Amniotic epithelial cell (primary cell): ENCODE measurements at places on chromosomes 12 and 14.

DNA sequence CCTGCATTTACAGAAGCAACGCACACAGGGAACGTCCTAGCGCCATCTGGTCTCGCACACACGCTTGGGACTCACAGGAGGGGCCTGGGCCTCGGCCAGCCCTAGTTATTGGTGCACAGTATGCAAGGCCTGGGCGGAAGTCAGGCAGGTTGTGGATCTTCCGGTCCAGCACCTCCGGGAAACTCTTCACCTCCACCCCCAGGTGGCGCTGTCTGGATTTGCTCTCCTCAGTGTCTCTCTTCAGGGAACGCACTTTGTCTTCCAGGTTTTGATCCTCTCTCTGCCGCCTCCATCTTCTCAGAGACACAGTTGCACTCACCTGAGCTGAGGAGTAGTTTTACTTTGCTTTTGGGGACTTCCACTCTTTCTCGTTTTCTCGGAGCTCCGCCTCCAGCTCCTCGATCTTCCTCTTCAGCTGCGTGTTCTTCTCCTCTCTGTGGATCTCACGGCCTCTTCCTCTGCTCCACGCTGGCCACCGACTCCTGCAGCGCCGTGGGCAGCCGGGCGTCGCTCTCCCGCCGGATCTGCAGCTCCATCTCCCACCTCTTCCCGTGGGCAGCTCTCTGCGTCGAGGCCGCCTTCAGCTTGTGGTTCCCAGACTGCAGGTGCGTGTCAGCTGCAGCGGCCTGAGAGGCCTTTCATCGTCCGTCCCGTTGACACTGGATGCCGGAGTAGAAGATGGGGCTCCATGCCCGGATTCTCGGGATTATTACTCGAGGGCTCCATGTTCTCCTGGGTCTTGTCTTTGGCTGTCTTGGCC lies 933.8 kb downstream of the TMEM121 start:
- no peak for DNase-seq

DNA sequence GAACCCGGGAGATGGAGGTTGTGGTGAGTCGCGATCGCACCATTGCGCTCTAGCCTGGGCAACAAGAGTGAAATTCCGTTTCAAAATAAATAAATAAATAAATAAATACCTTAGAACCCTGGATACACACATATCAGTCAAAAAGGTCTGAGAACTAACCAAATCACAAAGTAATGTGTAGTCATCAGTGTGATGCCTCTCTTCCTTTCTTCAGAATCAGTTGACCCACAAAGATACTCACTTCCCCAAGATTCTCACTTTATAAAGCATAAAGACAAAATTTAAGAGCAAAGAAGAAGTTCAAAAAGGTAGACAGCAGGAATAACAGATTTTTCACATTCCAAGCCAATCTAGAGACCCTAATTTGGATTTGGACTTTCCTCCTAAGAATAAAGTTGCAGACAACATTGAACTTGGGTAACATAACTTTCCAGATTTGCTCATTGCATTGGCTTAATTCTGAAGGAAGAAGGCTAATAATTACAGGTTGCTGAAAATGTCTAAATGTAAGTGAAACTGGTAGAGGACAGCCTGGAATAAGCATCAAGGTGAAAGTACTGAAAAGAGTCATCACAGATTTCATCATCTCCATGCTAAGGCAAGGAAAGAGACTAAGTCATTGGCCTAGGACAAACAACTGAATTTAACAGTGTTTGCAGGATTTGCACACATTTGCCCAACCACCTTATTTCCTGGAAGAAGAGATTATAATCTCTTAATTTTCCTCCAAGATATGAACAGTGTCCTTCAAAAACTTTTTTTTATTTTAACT lies 17.4 kb downstream of the TMED10 start:
- DNase-seq: peak; percentile 64

DNA sequence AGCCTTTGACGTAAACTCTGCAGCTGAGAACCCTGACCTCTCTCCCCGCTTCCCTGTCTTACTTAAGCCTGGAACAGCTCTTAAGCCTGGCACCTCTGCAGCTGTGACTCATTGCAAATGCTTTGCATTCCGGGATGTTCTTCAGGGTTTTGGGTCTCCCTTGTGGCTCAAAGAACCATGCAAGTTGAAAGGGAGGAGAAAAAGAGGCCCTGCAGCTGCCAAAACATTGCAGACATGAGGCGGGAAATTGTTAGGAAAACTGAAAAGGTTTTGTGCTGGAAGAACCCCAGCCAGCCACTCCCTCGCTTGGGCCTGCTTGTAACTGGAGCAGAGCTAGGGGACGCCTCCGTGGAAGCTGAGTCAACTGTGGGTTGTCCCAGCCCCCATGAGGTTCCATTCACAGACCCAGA lies 60.2 kb upstream of the FERMT2 start:
- DNase-seq: peak; percentile 98

GRCh38 chr12:65460063-65460462 lies 181.6 kb downstream of the MSRB3 start:
- no peak for DNase-seq

GRCh38 chr12:66159123-66159522 lies 10.7 kb downstream of the TMBIM4 start:
- no peak for DNase-seq

DNA sequence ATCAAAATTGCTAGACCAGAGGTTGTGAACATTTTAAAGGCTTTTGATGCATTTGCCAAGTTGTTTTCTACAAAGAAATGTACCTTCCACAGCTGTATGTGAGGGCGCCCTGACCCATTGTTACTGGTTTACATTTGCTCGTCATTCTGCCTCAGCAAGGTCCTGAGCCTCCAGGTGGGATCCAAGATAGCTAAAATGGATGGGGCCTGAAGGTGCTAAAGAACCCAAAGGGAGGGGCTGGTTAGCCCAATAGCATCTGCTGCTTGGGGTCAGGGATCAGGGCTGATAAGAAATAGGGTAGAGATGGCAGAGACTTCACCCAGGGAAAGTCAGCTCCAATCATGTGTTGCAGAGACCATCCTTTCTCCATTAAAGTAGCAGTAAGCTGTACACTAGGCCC lies 43.1 kb downstream of the GALNT16 start:
- DNase-seq: no peak

DNA sequence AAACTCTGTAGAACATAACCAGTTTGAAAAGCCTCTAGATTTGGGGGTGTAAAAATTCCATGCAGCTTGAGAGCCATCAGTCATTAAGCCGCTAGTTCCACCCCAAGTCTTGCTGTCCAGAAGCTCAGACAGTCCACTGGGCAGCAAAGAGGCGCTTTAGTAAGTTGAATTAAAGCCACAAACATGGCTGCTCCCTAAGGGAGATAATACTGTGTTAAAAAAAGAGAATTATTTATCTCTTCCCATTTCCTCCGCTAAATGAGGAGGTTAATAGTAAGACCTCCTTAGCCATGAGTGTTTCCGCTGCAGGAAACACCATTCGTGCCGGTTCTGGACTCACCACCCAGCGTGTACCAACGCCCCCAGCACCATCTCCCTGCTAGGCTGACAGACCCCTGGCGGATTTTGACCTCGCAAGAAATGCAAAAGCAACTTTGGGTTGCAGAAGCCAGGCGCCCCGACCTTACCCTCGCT lies 536 bp downstream of the TM7SF3 start:
- DNase-seq: peak; percentile 41

DNA sequence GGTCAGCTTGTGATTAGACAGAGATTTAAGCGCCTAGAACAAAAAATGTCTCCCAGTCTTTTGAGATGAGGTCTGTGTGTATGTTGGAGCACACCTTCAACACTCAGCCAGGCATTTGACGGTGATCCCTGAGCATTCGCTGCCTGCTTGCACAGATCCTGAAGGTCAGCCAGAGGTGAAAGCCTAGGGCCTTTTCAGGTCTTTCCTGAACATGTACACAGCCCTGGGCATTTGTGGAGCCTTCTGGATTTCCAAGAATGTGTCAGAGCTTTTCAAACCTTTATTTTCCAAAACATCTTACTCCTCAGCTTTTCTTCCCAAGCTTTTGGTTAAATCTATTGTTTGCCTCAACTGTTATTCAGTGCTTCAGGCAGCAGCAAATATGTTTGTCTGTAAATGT lies 59.1 kb upstream of the AMN start:
- no peak for DNase-seq

GRCh38 chr12:22609501-22609900 lies 15.5 kb upstream of the ETNK1 start:
- DNase-seq: no peak

DNA sequence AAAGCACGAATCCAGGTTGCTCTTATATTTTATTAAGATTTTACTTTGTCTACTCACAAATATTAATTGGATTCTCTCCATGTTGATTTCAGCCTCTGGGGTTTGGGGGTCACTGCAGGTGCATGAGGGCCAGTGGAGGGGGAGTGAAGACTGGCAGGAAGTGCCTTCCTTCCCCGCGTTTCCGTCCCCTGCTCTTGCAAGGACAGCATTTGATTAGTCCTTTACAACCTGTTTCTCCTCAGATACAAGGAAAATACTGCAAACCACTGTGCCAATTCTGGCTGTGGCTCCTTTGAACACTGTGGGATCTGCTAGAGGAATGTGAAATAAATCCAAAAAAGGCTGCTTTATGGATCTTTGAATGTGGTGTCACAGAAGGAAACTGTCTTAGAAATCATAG lies 291.8 kb downstream of the ETNK1 start:
- DNase-seq: no peak

DNA sequence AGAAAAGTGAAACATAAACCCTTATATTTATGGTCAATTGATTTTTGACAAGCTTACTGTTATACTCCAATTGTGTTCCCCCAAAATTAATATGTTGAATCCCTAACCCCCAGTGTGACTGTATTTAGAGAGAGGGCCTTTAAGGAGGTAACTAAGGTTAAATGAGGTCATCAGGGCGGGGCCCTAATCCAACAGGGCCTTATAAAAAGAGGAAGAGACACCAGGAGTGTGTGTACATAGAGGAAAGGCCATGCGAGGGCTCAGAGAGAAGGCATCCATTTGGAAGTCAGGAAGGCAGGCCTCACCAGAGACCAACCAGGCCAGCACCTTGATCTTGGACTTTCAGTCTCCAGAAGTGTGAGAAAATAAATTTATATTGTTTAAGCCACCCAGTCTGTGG lies 6.5 kb upstream of the VTI1B start:
- no peak for DNase-seq

DNA sequence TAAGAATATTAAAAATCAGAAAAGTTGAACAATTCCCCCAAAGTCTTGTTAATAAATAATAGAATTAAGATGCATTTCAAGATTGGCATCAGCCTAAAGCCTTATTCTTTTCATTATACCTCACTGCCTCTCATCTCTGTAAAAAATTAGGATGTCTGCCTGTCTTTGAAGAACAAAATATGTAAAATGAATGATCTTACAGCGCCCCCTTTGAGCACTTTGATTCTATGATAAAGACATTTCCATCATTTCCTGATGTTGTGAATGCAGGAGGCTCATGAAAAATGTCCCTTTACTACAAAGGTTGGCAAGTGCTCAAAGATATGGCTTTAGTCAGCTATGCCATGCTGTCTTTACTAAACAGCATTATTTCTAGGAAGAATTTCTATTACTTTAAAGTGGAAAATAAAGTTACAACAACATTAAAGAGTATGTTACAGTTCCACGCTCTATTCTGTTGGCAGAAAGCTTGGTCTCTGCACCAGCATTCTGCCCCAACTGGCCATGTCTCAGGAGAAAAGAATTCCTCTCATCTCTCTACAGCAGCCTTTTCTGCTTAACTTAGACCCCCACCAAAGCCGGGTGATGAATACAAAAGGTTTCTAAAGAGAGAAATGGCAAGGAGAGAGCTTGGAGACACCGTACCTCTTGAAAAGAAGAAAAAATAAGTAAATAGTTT lies 95.1 kb downstream of the LLPH start:
- peak; percentile 62 for DNase-seq

- no peak for DNase-seq
These were observed 636 bp upstream of the ARL6IP4 start for GRCh38 chr12:122979908-122980182.

DNA sequence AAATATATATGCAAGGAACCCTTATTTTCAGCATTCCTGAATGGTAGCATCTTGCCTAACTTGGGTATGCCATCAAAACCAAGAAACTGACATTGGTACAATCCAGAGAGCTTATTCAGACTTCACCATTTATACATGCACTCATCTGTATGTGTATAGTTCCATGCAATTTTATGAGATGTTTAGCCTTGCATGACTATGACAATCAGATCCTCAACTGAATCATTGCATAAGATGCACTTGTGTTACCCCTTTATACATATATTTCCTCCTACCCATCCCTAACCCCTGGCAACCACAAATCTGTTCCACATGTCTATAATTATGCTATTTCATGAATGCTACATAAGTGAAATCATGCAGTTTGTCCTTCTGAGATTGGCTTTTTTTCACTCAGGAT lies 37.0 kb upstream of the PPFIBP1 start:
- DNase-seq: no peak

GRCh38 chr14:99522457-99522891 lies 41.3 kb downstream of the CCNK start:
- peak; percentile 63 for DNase-seq

GRCh38 chr12:49540229-49541139 lies 1.7 kb downstream of the KCNH3 start:
- no peak for DNase-seq

DNA sequence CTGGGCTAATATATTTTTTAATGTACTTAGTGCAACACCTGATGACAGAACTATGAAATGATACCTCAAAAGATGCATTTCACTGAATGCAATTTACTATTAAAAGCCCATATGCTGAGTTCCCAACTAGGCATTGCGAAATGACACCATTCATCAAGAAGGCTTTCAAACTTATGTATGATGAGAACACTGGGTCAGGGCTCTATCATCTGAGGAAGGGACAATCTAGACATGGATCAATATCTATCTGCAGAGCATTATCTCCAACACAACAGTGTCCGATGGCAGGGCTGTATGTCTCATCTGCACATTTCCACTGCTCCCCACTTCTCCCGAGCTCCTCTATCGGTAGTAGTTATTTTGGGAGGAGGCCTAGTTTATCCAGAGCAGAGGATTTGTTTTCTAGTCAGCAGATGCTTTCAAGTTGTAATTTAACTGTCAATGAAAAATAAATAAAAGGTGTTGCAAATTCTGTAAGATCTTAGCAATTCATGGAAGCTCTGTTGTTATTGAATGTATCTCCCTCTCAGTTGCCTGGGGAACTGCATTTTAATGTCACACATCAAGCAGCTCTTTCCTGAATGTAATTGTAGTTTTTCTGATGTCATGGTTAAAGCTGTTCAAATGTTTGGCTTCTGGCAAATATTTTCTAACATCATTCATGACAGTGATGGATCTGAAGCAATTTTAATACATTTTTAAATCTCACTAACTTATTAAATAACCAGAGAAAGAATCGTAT lies 7.4 kb upstream of the GCH1 start:
- DNase-seq: peak; percentile 15

- peak; percentile 80 for DNase-seq
These were observed 77.7 kb downstream of the ARF6 start for GRCh38 chr14:49970474-49971147.

- no peak for DNase-seq
These were observed 4.8 kb downstream of the MVK start for GRCh38 chr12:109578330-109578927.

GRCh38 chr14:83988275-83988674 lies 1541.7 kb upstream of the FLRT2 start:
- DNase-seq: peak; percentile 71

GRCh38 chr12:123034022-123034541 lies 53.6 kb downstream of the ARL6IP4 start:
- no peak for DNase-seq

GRCh38 chr12:113416091-113416754 lies 6.0 kb upstream of the SDSL start:
- DNase-seq: no peak
